ENCODE measurements at places on chromosomes 1 and 21. TPM values are rescaled to one million over a fixed set of nuclear protein-coding genes. Genes with fewer than 3 reads are reported as not detected.

- no peaks in the 10 kb centered on the region for H3K27me3 ChIP-seq
- H3K4me3 ChIP-seq = no peak overlapping the region
- H3K27ac ChIP-seq = peak overlapping the region; percentile 65
- DNase-seq = no peak
- no peaks in the 10 kb centered on the region for H3K36me3 ChIP-seq
These were observed 60.5 kb downstream of the CAPN9 start for GRCh38 chr1:230807561-230808280.

Gene SLC22A15
- 1.0 TPM for total RNA-seq

Gene FCRLB
- 0.58 TPM for total RNA-seq

DNA sequence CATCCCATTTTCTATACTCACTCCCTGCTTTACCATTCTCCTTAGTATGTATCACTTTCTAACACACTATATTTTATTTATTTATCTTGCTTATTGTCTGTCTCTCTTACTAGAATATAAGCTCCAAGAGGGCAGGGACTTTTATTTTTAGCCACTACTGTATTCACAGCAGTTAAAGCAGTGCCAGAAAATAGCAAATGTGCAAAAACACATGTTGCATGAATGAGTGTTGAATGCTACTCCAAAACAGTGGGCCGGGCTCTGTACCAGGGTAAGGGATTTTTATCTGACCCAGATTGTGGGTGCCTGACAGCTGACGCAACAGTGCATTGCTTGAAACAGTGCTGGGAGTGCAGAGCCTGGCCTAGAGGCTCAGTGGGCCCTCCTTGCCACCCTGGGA is 24.7 kb downstream of the COL16A1 start:
- H3K36me3 ChIP-seq = peaks cover 7% of the 10 kb centered on the region
- H3K4me1 ChIP-seq = peaks cover 9% of the 10 kb centered on the region
- no peak for DNase-seq

Gene FCGR3B
- 0.83 TPM for total RNA-seq
